ENCODE measurements at places on chromosomes 6 and 20.

- DNase-seq: no peak
These were observed 15.3 kb upstream of the CCN2 start for GRCh38 chr6:131966443-131966842.

DNA sequence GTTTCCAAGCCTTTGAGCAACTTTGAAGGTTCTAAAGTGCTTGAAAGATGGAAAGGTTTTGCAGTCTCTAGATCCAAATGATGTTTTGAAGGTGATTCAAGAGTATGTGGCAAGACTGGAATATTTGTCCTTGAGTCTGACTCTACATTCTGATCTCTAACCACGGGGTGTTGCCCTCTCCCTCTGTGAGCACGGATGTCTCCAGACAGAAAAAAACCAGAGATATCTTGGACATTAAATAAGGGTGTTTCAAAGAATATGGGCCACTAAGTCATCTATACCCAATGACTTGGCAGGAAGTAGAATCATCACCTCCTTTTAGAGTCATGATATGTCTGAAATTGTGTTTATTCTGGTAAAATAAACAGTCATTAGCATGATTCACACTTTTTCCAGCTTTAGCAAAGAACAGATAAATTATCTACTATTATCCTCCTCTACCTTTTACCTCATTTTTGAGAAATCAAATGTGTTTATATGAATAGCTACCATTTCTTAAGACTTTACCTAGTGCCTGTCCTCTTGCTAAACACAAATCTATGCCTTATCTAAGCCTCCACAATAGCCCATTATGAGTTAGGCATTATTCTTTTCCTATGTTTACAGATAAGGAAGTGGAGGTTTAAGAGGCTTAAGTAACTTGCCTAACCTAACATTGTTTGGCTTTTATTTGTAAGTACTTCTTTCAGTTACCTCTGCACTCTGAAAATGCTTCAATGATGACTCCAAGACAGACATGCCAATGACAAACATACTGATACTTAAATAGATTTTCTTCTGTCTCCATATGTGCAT, 384.4 kb downstream of the BMP2 start:
- DNase-seq: no peak

DNA sequence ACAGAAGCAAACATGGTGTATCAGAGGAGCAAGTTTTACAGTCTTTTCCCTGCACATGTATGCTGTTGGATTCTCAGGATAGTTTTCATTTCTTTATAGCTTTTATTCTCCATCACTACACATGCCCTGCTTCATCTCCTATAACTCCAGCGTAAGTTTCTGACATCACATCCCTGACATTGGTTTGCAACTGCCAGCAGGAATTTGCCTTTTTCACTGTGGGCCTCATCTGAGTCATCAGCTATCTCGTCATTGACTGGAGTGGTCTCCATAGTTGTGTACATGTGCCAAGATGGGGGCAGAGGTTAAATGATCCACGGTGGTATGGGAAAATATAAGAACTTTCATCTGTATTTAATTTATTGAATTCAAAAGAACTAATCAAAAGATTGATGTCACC, 96.7 kb downstream of the SLX4IP start:
- no peak for DNase-seq

DNA sequence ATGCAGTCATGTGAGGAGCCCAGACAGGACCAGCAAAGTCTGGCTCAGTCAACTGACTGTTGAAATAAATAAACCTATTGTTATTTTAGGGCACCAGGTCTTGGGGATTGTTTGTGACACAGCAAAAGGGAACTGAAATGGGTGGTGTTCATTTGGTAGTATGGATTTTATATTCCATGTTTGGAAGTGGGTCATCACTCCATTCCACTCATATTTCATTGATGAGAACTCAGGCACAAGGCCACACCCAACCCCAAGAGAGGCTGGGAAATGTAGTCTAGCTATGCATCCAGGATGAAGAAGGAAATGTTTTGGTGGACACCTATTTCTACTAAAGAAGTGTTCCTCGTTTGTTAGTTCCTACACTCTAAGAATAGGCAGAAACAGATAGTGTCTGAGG, 64.9 kb upstream of the BTBD3 start:
- DNase-seq: no peak

DNA sequence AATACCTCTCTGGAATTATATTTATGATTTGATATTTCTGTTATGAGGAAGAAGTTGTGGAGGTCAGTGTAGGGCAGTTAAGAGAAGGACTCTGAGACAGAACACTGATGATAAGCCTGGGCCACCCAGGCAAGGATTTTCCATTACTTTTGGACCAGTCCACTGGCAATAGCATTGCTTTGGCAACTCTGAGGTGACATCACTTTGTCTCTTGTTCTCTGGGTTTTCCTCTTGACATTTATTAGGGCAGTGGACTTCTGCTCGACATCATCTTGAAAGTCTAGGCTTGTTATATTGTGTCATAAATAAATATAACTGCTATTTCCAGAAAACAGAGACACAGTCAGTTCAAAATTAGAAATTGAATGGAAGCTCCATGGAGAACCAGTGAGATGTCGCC, 268.0 kb downstream of the SMOC2 start:
- no peak for DNase-seq

- no peak for DNase-seq
These were observed 2.2 kb downstream of the AHCY start for GRCh38 chr20:34300809-34301586.

DNA sequence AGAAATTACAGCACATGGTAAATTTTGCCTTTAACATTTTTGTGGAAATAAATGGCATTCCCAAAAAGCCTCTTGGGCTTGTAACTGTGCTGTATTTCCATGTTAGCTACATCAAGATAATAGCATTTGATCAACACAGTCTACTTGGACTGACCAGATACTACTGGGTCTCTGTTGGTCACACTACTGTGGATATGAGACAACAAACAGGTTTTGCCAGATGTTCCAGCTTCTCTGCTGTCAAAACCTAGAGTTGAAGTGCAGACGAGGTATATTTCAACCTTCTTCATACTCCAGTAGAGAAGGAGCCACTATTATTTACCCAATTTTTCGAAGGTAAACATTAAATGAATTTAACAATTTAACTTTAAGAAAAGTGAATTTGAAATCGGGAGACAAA, 284.7 kb upstream of the CITED2 start:
- no peak for DNase-seq

DNA sequence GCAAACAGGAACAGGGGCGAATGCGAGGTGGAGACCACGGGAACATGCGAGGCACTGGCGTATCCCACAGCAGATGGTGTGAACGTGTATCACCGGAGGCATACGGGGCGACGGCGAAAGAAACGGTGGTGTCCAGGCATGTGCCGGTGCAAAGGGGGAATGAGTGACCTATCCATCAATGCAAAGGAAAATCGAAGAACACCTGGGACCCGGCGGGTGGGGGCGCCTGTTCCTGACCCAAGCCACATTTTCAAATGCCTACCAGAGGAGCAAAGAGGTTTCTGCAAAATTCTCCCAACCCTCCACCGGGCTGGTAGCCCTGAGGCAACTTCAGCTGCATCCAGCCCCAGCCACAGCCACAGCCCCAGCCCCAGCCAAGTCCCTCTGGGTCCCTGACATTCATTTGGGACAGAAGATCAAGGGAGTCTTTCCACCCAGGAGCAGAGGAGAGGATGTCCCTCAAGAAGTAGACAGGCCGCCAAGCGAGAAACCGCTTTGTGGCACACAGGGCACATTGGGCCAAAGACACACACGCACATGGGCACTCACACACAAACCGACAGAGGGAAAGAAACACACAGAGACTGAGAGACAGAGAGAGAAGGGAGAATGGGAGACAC, 164.0 kb upstream of the ZNF337 start:
- no peak for DNase-seq

DNA sequence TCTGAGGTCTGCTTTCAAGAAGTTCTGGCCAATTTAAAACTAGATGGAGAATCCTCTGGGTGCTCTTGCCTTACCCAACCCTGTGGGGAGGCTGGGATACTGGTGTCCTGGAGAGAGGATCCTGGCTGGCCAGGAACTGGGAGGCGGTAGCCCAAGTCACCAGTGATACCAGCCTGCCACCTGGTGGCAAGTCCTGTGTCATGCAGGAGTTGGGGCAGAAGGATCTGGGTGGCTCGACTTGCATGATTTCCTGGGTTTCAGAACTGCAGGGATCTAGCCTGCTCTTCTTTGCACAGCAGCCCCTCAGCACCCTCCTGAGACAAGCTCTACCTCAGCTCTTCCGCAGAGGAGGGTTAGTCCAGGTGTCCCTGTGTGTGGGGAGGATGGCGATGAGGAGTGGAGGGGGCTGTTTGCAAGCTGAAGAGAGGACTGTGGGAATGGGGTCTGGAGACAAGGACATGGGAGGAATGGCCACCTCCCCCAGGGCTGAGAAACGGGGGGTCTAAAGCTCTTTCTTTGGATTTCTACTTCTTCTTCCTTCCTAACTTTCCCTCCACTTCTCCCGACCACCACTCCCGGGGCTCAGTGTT, 4.2 kb downstream of the KCNK17 start:
- DNase-seq: no peak

DNA sequence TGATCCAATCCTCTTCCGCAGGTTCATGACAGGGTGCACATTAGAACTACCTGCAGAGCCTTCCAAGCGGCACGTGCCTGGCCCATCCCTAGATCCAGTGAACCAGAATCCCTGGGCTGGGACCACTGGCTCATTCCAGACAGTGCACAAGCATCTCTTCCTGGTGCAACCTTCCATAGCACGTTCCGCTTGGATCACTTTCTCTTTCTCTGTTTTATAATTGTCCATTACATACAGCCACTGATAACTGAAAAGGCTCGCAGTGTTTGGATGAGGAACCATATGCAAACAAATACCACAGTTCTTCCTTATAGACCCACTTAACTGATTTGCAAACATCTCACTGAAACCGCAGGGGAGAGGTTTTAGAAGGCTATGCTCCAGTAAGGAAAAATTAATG, 59.6 kb upstream of the DDR1 start:
- DNase-seq: no peak

DNA sequence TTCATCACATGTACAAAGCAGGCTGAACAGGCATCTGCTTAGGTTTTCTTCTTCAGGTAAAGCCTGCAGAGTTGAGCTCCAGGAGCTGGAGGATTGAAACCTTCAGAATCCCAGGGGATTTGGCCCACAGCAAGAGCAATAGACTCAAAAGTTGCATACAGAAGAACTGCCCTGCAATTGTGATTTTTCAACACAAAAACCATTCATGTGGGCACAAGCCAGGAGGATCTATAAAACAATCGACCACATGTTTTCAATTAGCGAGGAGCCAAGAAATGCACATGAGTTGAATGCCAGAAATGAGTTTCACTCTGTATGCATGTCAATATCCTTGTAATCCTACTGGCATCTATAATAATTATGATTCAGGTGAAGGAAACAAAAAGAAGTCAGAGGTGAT, 576.4 kb downstream of the HDGFL1 start:
- DNase-seq: no peak

- no peak for DNase-seq
These were observed 220.0 kb upstream of the KCNQ5 start for GRCh38 chr6:72401865-72402264.

- no peak for DNase-seq
These were observed 95.0 kb downstream of the AK9 start for GRCh38 chr6:109595998-109596397.
